ENCODE measurements at places on chromosomes 1 and 21.

DNA sequence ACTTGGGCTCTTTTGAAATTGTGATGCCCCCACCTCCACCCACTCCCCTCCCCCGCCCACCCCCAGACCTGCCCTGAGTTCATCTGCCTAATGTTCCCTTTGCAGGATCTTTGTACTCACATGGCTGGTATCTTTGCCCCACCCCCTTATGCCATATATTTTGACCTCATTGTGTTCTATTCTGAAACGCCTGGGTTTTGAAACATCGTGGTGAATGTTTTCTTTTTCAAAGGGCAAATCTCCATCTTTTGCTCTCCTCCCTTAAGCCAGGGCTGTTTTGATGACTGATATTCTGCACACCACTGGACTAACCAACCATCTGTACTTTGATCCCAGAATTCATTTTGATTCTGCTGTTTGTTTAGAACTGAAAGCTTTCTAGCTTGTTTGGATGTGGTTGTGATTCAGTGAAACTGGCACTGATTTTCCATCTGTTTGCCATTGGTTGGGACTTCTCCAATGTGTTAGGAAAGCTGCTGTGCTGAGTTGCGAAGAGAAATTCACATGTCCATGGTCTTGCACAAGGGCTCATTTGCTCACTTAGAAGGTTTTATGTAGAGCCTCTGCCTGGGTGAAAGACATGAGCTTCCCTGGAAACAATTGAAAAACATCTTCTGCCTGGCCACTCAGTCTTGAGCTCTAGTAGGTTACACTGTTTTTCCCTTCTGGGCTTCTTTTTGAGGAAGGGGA, 16.5 kb downstream of the SMAP2 start:
- DNase-seq = no peak

- no peak for DNase-seq
These were observed 114.8 kb downstream of the LRRIQ3 start for GRCh38 chr1:74083128-74083527.

DNA sequence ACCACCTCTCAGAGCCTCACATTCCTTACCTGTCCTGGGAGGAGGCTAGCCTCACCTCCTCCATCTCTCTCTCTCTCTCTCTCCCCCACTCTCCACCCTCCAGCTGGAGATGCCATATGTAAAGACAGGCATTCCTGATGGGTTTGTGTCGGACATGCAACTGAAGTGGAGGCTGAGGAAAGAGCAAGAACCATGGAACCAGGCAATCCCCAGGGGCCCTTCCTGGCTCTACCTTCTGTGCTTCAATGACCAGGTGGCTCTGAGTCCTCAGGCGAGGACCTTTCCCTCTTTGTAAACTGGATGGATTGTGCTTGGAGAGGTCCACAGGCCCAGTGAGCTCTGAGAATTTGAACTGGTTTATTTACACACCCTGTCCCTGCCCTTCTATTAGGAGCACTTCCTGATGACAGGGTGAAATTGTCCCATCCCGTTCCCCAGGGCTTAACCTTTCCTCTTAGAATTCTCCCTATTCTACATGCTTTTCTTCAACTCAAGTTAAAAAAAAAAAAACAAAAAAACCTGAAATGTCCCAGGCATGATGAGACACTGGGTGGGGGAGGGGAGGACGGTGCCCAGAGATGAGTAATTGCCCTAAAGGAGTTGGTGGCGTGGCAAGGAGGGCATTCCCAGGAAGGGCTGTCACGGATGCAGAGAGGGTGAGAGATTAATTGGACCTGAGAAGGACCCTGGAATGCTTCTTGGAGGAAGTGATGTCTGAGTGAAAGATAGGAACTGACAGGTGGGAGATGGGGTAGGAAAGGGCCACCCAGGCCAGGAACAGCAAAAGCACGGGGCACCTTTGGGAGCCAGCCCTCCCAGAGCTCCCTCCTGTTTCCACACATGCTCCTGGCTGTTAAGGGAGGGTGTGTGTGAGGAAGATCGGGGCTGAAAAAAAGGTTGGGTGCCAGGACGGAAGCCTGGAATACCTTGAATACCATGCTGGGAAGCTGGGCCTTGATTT, 50.2 kb upstream of the WASF2 start:
- DNase-seq = no peak

GRCh38 chr21:33386222-33386784, 16.9 kb upstream of the IFNGR2 start:
- DNase-seq = peak; percentile 53
